Mucosa of gallbladder (tissue), 1 donor: ENCODE measurements at places on chromosomes 3 and 15.

GRCh38 chr3:102936511-102937045 lies 501.8 kb downstream of the ZPLD1 start:
- no peak for DNase-seq

DNA sequence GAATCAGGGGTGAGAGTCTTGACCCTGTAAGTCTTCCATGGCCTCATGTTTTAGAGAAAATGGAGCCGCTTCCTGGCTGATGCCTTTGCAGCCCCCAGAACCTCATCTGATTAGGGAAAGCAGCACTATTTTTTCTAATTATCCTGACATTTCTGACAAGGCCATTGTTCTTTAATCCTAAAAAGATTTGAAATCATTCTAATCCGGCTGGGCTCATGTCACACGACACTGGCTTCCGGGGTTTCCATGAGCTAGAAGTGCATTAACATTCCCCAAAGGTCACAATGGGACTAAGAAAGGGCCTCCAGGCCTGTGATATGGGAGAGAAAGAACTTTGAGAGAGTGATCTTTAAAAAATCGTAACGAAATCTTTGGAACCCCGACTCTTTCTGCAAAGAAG lies 33.1 kb downstream of the RBP2 start:
- no peak for DNase-seq

DNA sequence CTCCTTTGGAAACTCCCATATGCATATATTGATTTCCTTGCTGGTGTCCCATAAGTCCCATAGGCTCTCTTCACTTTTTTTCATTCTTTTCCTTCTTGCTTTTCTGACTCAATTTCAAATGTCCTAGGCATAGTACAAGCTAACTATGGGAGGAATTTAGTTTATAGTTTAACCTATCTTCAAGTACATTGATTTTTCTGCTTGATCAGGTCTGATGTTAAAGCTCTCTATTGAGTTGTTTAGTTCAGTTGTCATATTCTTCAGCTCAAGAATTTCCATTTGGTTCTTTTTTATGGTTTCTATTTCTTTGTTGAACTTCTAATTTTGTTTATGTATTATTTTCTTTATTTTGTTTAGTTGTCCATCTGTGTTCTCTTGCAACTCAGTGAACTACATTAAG lies 121.3 kb upstream of the MNS1 start:
- DNase-seq, result no peak

DNA sequence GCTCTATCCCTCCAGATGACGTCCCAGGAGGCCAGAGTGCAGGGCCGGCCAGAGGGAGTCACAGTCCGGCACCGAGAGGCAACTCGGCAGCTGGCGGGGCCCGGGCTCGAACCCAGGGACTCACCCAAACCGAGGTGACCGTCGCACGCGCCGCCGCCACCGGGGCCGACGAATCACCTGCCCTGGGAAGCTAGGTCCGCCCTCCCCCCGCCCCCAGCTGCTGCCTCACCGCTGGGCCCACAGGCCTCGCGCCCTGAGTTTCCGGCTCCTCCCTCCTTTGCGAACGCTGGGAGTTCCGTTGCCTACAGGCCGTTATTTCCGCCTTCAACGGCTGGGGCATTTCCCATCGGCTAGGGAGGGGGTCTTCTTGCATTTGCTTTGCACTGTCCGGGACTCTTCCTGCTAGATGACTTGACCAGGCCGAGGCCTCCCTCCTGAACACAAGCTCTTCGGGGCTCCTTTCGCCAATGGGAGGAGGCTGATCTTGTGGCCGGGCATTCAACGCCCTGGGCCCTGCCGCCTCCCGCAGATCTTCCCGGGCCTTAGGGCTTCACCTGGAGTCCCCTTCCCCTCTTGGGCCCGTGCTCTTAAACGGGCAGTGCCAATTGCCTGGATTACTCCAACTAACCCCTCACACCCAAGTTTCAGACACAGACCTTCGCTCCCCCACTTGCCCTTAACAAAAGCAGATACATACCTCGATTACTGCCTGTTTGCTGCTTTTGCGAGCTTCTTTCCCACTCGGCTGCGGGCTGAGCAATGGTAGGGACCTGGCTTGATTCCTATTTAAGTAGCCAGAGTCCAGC lies at the start of gene SNUPN:
TSS of gene SNUPN (minus strand) at position 184 of the 806 bp plus-strand sequence. CDS start 4,674 bp downstream, outside the sequence.
- peak; percentile 94 for DNase-seq

GRCh38 chr15:66901336-66902100 lies 163.9 kb upstream of the SMAD3 start:
- DNase-seq, result no peak

- no peak for DNase-seq
These were observed 4.8 kb downstream of the SEMA4B start for GRCh38 chr15:90205886-90206285.

GRCh38 chr3:58488967-58489366 lies 2.9 kb upstream of the KCTD6 start:
- DNase-seq, result no peak

GRCh38 chr3:178370387-178370786 lies 165.8 kb upstream of the KCNMB2 start:
- no peak for DNase-seq

GRCh38 chr3:192275741-192276355 lies 451.5 kb downstream of the FGF12 start:
- no peak for DNase-seq

- no peak for DNase-seq
These were observed 2.0 kb downstream of the MECOM start for GRCh38 chr3:169661361-169662131.

DNA sequence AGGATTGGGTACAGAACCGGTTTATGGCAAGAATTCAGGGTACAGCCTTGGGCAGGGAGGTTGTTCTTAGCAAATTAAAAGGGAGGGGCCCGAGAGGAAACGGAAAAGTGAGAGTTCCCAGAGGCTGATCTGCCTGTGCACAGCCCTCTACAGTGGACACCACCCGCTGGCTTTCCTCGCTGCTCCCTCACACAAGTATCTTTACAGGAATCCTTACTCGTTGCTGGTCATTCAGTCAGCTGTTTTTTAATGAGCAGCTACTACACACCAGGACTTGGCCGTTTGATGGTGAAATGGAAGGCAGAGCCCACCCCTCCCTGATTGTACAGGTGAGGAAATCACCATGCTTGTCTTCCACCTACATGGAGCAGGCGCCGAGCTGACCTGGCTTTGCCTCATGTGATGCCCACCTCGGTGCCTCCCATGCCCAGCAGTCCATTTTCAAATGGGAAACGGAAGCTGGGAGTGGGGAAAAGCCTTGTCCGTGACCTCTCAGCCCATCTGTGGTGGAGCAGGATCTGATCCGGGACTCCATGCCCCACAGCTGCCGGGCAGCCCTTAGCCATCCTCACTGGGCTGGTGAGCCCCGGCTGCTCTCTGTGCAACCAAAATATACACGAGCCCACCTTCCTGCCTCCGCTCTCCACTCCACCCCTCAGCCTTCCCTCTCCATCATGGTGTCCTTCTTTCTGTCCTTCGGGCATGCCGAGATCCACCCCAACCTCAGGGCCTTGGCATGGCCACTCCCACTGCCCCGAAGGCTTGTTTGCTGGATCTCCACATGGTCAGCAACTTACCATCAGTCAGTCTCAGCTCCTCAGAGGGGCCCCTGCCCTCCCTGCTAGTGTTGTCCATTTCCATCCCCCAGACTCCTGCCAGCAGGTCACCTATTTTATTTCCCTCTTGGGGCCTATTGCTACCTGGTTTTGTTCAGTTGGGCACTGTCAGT lies 33.3 kb upstream of the FGD5 start:
- no peak for DNase-seq

DNA sequence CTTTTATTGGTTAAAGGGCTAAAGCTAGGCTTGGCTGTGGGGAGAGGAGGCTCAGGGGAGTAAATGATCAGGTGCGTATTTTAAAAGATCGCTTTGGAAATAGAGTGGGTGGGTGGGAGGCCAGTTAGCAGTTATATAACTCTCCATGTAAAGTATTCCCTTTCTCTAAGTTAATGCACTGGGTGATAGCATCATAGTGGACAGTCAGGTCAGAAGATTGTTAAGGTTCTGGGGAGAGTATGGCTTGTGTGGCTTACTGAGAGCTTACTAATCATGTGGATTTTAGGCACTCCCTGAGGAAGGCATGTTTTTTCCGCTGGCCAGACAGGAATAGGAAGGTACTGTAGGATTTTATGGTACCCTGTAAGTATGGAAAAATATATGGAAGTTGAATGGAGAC lies 6.3 kb upstream of the EIF3J start:
- DNase-seq, result no peak

DNA sequence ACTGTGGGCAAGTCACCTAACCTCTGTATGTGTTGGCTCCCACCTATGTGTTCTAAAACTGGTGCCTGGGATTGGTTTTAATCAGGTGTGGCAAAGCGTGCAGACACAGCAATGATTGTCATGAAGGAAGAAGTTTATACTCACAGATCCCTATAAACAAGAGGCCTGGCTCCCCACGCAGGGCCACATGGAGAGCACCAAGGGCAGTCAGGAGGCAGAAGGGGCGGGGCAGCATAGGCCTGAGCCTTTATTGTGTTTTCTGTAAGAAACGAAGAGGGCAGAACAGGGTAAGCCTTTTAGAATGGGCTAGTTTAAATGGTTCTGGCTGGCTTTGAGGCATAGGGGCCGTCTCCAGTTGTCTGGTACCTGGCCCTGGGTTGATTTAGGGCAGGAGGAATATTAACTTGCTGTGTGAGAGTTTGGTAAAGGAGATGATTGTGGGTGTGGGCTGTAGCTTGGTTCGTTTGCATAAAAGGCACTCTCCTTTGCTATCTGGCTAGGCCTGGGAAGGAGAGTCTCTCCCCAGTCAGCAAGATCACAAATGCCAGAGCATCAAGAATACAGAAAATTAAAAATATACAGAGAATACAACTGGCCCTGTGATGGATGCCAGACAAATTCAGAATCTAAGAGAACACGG lies 2.2 kb upstream of the FBXW12 start:
- no peak for DNase-seq

- DNase-seq, result no peak
These were observed 28.3 kb upstream of the CHMP2B start for GRCh38 chr3:87198774-87199173.

DNA sequence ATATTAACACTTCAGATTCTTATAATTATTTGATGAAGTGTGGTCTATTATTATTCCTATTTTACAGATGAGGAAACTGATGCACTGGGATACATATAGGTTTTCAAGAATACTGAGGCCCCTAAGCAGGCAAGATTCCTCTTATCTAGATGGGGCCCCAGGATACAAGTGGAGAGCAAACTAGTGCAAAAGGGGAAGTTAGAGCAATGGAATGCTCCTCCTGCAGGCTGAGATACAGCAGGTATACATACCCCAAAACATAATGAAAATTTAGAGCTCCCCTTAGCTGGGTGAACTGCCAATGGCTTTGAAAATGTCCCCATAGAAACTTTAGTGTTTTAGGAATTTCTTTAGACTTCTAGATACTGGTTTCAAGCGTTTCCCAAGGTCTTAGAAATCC lies 247.1 kb downstream of the CHST2 start:
- DNase-seq, result no peak

- no peak for DNase-seq
These were observed 28.1 kb upstream of the CDCP1 start for GRCh38 chr3:45174234-45174633.

GRCh38 chr3:186287711-186288110 lies 74.3 kb downstream of the DGKG start:
- no peak for DNase-seq

DNA sequence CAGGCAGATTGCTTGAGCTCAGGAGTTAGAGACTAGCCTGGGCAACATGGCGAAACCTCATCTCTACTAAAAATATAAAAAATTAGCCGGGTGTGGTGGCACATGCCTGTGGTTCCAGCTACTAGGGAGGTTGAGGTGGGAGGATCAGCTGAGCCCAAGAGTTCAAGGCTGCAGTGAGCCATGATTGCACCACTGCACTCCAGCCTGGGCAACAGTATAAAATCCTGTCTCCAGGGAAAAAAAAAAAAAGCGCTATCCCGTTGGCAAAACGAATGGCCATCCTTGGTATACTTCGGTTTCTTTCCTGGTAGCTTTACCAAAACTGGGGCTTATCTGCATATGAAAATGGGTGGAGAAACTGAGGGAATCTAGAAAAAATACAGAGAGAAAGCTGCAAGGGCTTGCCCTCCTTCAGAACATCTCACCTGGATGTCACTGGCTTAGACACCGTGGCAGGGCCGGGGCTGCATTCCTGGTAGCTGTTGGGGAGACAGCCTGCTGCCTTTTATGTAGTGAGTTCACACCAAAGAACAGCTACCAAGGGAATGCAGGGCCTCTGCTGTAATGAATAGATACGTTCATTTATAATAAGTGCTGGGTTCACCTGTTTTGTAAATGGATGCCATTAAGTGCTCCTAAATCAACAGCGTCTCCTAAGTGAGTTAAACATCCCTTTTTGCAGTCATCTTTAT lies 96.0 kb downstream of the IQSEC1 start:
- no peak for DNase-seq

DNA sequence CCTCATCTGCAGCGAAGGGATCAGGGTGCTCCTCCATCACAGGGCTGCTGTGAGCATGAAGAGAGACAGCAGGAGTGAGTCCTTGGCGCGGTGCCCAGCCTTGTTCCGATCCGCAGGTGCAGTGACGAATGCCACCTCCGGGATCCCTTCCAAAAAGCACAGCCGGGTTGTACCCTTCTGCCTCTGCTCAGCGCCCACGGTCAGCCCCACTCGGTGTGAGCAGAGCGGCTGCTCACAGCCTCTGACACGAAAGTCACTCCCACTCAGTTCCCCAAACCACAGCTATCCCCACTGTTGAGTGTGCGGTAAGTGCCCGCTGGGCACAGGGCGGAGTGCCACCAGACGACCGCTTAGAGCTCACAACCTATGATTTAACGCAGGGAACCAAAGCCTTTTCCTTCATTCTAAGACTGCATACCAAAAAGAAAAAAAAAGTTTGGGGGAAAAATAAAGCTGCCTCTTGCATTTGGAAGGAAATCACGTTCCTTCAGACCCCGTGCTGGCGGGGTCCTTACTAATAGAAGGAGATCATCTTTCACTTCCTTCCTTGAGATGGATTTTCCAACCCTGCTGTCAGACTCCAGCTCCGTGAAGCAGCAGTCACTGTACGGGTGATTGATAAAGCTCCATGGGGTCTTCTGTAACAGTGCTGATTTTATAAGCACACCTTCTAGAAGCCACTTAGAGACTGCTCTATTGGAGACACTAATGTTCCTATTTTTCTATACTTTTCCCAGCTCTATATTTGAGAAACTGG lies 34.7 kb upstream of the TUBGCP5 start:
- DNase-seq, result no peak

- peak; percentile 11 for DNase-seq
These were observed 90.2 kb downstream of the NTRK3 start for GRCh38 chr15:88166082-88166993.

DNA sequence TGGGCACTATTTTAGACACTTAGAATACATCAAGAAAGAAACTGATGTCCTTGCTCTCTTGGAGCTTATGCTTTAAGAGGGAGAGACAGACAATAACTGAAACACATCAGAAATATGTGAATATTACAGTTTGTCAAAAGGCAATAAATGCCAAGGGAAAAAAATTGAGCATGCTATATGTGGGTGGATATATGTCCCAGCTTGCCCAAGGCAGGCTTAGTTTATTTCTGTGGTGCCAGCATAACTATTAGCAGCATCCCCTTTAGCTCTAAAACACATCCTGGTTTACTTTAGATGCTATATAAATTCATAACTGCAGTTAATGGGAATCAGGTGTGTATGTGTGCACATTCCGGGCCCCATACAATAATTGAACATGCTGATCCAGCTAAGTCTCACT lies 191.2 kb upstream of the PDZRN3 start:
- DNase-seq, result no peak

GRCh38 chr3:182735672-182736071 lies 57.6 kb upstream of the ATP11B start:
- no peak for DNase-seq

- no peak for DNase-seq
These were observed 32.7 kb downstream of the GLDN start for GRCh38 chr15:51374131-51374530.
